Heart left ventricle (tissue), 16 donors: ENCODE measurements at places on chromosomes 11 and 22.

GRCh38 chr11:132911186-132911585, 621.1 kb downstream of the OPCML start:
- DNase-seq: no peak

DNA sequence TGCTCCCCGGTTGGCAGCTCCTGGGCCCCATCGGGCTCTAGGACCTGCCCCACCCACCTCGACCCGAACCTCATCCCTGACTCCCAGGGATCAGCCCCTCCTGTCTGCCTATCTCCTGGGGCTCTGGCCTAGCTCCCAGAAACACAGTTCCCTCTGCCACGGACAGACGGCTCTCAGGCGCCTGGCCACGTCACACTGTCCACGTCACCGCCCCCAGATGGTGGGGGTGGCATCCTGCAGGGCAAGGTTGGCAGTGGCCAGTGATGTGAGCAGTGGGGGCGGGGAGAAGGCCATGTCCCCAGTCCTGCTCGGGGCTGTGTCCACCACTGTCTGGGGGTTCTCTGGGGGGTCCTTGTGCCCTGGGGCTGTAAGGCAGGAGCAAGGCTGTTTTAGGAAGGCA, 29.2 kb downstream of the SYT7 start:
- peak; percentile 87 for DNase-seq

- no peak for DNase-seq
Measured at GRCh38 chr11:57364851-57365660, 15.9 kb downstream of the PRG3 start.

- DNase-seq: no peak
Measured at GRCh38 chr11:60952742-60953170, 780 bp upstream of the SLC15A3 start.

DNA sequence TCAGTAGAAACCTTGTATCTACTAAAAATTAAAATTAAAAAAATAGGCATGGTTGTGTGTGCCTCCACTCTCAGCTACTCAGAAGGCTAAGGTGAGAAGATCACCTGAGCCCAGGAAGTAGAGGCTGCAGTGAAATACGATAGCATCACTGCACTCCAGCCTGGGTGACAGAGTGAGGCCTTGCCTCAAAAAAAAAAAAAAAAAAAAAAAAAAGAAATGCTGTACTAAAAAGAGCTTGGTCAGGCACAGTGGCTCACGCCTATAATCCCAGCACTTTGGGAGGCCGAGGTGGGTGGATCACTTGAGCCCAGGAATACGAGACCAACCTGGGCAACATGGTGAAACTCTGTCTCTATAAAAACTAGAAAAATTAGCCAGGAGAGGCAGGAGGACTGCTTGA, 36.5 kb downstream of the SBF2 start:
- no peak for DNase-seq

DNA sequence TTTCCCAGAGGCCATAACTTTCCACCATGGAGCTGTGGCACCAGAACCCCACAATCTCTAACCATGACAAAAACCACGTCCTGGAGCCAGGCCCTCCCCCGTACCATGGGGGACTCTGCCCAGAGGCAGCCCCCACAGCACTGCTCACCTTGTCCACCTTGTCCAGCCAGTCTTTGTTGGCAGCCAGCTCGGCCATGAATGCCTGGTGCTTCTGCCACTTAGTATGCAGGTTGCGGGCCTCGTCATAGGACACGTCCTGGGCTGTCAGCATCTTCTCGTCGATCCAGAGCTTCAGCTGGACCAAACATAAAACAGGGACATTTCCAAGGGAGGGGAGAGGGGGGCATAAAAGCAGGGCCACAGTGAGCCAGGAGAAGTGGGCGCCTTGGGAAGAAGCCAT, 20.8 kb upstream of the RBM4B start:
- peak; percentile 24 for DNase-seq

DNA sequence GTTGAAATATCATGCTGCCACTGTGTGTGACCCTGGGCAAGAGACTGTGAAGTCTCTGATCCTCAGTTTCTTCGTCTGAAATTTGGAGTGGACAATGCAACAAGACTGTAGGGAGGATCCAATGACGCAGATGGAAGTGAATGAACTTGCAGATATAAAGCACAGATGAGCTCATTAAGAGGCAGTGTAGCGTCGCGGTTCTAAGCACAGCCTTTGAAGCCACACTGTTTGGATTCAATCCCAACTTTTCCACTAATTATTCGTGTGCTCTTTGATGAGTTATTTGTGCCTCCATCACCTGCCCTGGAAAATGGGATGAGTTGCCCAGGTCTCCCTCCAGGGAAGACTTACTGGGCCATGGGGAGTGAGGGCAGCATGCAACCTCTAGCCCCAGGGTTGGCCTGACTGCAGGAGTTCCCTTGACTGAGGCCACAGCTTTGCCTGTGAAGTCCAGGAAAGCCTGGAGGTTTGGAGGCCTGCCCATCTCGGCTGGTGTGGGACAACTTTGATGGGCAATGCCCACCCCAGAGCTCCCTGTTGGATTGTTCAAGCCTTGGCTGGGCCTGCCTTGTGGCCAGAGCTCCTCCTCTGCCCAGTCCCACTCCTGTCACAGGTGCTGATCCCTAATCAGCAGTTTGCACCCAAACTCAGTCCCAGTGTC, 266.0 kb upstream of the B3GAT1 start:
- no peak for DNase-seq

- DNase-seq: no peak
Measured at GRCh38 chr11:34214961-34215805, 109.8 kb downstream of the NAT10 start.

DNA sequence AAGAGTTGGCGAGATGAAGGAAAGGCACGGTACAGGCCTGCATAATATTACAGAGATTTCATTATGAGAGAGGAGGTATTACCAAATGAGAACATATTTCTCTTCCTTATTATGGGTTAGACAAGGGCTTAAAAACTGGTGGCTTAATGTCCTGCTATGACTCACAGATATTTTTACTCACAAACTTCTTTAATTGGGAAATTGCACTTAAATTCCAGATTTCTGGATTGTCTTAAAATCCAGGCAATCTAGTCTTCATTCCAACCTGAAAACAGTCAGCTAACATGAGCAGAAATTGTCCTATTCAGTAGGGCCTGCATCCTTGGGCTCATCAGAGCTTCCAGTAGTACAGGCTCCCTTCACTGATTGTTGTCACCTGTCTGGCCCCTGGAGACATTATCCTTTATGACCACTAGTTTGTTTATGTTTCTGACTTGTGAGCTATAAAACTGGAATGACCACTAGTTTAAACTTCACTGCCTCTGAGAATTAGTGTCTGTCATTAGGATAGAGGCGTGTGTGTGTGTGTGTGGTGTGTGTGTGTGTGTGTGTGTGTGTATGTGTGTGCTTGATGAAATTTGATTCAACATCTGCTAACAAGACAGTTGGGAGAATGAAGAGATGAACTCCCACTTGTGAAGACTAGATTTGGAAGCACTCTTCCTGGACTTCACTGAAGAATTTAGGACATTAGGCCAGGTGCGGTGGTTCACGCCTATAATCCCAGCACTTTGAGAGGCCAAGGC, 25.1 kb downstream of the DBX1 start:
- no peak for DNase-seq

GRCh38 chr11:32309530-32310213, 125.7 kb downstream of the WT1 start:
- DNase-seq: no peak

DNA sequence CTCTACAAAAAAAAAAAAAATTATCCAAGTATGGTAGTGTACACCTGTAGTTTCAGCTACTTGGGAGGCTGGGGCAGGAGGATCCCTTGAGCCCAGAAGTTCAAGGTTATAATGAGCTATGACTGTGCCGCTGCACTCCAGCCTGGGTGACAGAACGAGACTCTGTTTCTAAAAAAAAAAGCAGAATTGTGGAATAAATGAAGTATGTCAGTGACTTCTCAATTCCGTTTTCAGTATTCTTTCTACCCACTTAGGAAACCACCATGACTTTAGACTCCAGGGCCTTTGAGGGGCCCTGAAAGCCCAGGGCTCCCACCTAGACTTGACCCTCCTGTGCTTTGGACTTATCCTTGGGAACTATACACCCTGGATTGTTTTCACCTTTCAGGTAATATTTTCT, 6.5 kb upstream of the NUP160 start:
- DNase-seq: no peak

DNA sequence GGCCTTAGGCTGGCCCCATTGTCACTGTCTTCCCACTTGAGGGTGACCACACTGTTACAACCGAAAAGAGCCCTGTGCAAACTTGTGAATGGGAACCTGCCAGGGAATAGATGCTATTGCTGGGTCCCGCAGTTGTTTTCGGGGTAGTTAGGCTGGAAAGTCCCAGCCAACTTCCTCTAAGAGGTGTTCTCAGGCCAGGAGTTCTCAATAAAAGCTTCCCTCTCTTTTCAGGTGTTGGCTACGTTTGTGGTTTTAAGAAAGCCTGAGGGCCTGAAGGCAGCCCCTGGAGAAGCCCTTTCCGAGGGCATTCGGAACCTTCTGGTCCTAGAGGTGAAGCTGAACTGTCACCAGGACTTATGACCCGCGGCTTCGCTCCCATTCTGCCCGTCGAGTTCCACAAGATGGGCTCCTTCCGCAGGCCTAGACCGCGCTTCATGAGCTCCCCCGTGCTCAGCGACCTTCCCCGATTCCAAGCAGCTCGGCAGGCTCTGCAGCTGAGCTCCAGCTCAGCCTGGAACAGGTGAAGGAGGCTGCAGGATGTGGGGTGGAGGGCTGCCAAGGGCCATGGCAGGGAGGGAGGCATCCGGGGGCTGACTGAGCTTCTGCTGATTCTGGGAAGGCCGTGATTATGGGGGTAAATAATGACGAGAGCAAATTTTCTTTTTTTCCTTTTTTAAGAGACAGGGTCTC, 104.8 kb downstream of the PRR5L start:
- DNase-seq: no peak

GRCh38 chr11:20661445-20661844, 7.9 kb upstream of the NELL1 start:
- DNase-seq: no peak

- DNase-seq: no peak
Measured at GRCh38 chr11:45641961-45642360, 23.5 kb downstream of the CHST1 start.

DNA sequence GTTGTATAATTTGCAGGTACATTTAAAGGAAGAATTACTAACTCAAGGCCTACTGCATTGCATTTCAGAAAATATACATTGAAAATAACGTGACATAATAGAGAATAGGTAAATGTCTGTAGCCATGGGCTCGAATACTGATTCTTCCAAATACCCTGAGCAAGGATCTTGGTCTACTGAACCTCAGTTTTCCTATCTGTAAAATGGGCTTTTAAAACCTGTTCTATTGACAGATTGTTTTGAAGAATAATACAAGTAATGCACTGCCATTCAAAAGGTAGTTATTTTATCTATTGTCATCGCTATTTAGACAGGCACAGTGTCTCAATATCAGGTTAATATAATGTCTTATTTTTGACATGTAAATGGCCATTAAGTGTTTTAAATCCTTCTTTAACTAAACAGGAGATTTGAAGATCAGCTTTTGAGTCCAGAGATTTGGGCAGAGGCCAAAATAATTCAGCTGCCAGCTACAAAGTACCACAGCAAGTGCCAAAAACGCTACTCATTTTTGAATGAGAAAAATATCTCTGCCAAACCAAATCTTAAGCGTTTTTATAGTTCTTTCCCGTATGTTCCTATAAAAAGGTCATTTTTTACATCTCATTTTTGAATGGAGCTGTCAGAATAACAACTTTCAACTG, 56.7 kb downstream of the CTSC start:
- no peak for DNase-seq

- no peak for DNase-seq
Measured at GRCh38 chr11:122723576-122723975, 68.1 kb downstream of the UBASH3B start.

- peak; percentile 74 for DNase-seq
Measured at GRCh38 chr11:798093-798713, at the start of gene SLC25A22. TSS of gene SLC25A22 (minus strand) at chr11:798281. CDS start at chr11:795006, 3,275 bp downstream.

- DNase-seq: no peak
Measured at GRCh38 chr11:79287952-79288351, 152.9 kb downstream of the TENM4 start.

- peak; percentile 69 for DNase-seq
Measured at GRCh38 chr11:62909107-62909894, 11.9 kb downstream of the CHRM1 start.

GRCh38 chr22:40703174-40703573, 23.9 kb downstream of the MCHR1 start:
- no peak for DNase-seq

GRCh38 chr11:69892237-69892985, 73.2 kb upstream of the FGF3 start:
- DNase-seq: no peak

GRCh38 chr22:29313126-29313575, 2.3 kb downstream of the RASL10A start:
- no peak for DNase-seq

DNA sequence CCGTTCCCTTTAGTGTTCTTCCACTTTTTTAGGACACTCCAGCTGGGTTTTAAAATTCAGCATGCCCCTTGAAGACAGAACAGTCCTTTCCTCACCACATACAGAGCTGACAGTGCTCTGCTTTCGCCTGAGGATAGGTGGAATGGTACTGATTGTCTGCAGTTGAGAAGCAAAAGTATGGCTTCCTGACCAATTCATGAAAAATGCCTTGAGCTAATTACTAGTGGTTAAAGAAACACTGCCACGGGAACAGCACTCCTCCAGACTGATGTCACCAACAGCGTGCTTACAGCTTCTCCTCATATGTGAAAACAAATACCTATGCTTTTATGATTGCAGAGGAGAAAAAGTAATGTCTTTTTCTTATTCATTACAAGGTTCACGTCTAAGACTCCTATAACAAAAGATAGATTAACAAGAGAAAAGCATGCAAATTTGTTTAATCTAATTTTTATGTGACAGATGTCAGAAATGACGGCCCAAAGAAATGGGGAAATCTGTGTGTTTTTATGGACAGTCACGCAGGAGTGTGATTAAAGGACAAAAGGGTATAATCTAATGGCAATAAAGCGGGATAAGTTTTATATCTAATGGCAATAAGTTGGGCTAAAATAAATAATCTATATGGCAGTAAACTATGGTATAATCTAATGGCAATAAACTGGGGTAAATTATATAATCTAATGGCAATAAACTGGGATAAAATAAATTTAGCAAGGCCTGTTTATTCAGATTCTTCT, 123.4 kb upstream of the ARHGAP42 start:
- no peak for DNase-seq

- no peak for DNase-seq
Measured at GRCh38 chr11:83467837-83468236, 181.7 kb upstream of the CCDC90B start.

GRCh38 chr22:23128269-23129108, 13.3 kb downstream of the RSPH14 start:
- DNase-seq: peak; percentile 76

DNA sequence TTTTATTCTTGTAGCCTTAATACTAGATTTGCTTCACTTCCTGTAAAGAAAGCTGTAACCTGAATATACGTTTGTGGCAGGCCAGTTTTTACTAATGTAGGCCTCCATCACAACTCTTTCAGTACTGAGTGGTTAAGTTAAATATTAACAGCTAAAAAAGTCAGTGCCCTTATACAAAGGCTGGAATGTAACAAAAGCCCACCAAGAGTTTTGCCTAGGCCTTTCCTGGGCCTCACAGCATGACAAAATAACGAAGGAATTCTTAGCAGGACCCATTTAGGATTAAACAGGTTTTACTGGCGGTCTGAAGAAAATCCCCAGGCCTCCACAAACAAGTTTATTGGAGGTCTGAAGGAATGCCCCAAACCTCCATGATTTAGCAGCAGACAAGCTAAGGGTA, 43.7 kb downstream of the PIWIL3 start:
- DNase-seq: no peak

- no peak for DNase-seq
Measured at GRCh38 chr22:27267145-27267544, 534.4 kb downstream of the MN1 start.
